ENCODE measurements at places on chromosomes 3 and 15.

DNA sequence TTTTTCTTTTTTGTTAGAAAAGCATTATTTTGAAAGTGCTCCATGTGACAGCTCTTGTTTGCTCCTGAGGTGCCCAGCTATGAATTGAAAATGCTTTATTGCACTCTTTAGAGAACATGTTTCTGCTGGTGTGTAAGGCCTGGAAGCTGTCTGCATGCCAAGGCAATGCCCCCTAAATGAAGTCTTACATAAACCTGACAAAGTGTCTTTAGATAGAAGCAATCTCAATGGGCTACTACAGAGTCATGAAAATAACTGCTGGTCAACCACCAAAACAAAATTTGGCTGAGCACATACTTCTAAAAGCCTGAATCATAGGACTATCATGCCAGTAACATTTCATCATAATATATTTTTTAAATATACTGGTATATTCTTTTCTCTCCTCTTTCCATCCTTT lies 178.7 kb downstream of the THRB start:
- no peak for DNase-seq

DNA sequence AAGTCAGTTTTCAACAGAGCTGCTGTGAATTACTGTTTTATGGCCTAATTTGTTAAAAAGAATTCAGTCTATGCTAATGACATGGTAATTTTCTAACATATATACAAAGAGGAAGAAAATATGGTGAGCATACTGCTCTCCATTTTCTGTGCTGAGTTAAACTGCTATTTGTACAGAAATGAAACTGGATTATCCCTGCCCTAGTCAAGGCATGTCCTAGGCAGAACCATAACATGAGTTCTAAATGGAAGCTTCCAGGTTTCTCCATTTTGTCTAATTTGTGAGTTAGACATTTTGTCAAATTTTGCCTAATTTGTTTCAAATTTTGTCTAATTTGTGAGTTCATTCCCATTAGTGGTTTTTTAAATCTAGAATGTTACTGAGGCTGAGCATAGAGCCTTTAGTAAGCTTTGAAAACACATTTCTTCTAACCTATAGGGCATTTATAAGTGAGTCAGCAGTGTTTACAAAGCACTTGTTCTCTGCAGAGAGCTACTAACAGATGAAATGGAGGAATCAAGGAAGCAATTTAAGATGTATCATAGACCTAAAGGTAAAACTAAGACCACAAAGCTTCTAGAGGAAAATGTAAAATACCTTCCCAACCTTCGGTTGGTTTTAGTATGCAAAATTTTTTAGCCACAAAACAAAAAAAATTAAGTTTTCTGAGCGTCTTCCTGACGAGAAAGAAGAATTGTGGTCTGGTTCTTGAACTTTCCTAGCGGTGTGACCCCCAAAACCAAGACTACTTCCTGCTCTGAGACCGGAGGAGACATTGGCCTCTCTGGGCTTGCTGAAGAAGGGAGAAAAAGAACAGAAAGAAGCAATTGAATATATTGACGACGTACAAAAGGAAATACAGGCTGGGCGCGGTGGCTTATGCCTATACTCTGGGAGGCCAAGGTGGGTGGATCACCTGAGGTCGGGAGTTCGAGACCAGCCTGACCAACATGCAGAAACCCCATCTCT lies 9.8 kb downstream of the P2RY14 start:
- no peak for DNase-seq

DNA sequence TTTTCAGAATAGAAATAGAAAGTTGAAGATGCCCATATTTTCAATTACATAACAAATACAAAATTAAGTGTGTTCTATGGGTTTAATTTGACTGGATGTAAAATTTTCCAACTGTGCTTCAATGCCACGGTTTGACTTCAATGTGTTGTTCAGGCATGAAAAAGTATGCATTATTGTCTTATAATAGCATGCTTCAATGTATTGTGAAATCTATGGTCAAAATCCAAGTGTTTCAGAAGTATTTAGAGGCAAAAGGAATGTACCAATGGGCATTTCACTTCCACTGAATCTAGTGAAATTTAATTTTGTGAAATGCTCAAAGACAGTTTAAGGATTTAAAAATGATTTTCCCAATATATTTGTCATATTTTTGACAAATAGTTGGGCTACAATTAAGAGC lies 16.0 kb downstream of the NEK10 start:
- DNase-seq: no peak

GRCh38 chr3:5787861-5788488 lies 600.5 kb downstream of the EDEM1 start:
- no peak for DNase-seq

GRCh38 chr3:13474776-13475303 lies 5.3 kb upstream of the HDAC11 start:
- DNase-seq: no peak

DNA sequence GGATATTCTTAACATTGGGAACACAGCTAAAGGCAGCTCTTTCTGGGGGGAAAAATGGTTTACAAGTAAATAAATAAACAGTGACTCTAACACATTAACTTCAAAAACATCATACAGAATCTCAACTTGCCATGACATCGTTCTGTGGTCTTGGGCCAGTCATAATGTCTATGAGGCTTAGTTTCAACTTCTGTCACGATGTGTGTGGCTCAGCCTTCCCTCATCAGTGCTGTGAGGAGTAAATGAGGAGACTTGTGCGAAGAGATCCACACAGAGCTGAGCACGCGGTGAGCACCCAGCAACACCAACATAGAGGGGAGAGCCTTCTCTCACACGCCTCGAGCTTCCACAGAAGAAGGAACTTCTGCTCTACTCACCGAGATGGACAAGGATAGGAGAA lies 49.0 kb downstream of the DZIP1L start:
- DNase-seq: no peak

DNA sequence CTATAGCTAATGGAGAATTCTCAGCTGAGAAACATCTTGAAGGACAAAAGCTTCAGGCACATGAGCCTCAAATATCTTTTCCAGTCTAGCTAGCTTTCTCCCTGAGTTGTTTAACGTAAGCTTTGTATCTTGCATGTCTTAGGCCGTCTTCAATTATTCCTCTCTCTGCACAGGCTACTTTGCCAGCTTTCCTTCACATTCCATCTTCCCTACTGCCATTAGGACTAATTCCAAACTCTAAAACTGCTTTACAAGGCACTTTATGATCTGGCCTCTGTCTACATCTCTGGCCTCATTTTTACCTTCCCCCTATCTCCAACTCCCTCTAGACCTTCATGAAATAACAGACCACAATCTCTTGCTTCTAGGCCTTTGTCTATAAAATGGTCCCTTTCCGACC lies 171.4 kb downstream of the GREM1 start:
- no peak for DNase-seq

- DNase-seq: no peak
Observed at GRCh38 chr3:57161915-57162314, 3.2 kb downstream of the IL17RD start.

GRCh38 chr3:118932822-118933558 lies 101.7 kb downstream of the IGSF11 start:
- DNase-seq: no peak
